ENCODE measurements at places on chromosomes 4 and X. TPM values are rescaled to one million over a fixed set of nuclear protein-coding genes. Genes with fewer than 3 reads are reported as not detected.

Gene NAP1L2
- 0.43 TPM for total RNA-seq

Gene DIPK2B
- under 0.01 TPM for total RNA-seq

Gene ELF4
- 17.8 TPM for total RNA-seq

Gene ENPP6
- total RNA-seq, result not detected

Gene GLRA2
- not detected for total RNA-seq

Gene S100P
- total RNA-seq, result 267 TPM

Gene GPR143
- 0.43 TPM for total RNA-seq

Gene SPOCK3
- 0.64 TPM for total RNA-seq

Gene FBXW7
- total RNA-seq, result 86.3 TPM

Data from tracheal epithelial cell (primary cell).